ENCODE measurements at places on chromosomes 7 and 10. TPM values are rescaled to one million over a fixed set of nuclear protein-coding genes. Genes with fewer than 3 reads are reported as not detected.

GRCh38 chr7:37571806-37572205 is 111.8 kb upstream of the GPR141 start:
- no peaks in the 10 kb centered on the region for H3K36me3 ChIP-seq
- H3K27me3 ChIP-seq: no peaks in the 10 kb centered on the region
- no peaks in the 10 kb centered on the region for H3K4me1 ChIP-seq
- DNase-seq: no peak
- no peak overlapping the region for H3K4me3 ChIP-seq

Gene ADAMTS14
- total RNA-seq: 2.3 TPM

- H3K36me3 ChIP-seq: no peaks in the 10 kb centered on the region
- no peak for DNase-seq
- no peaks in the 10 kb centered on the region for H3K4me1 ChIP-seq
- H3K4me3 ChIP-seq: no peak overlapping the region
- H3K27ac ChIP-seq: no peak overlapping the region
- no peaks in the 10 kb centered on the region for H3K27me3 ChIP-seq
Observed at GRCh38 chr10:130078120-130078519, 32.5 kb downstream of the C10orf143 start.

DNA sequence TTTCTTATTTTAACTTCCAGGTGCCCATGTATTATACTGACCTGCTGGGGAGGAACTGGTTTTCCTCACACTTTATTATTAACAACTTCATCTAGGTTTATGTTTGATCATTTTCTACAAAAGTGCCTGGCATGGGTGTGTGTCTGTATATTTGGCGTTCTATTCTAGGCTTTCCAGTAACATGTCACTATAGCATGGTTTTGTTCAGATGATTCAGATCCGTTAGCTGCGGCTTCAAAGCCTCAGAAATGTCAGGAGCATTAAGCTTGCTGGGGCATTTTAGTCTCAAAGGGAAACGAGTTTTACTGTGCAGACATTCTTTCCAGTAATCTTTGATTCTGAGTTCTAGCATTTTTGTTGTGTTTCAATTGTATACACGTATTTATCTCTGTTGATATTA is 2.3 kb downstream of the INPP5A start:
- H3K4me1 ChIP-seq: peaks cover 25% of the 10 kb centered on the region
- DNase-seq: no peak
- H3K27me3 ChIP-seq: peaks cover 8% of the 10 kb centered on the region
- H3K36me3 ChIP-seq: no peaks in the 10 kb centered on the region
- no peak overlapping the region for H3K4me3 ChIP-seq

DNA sequence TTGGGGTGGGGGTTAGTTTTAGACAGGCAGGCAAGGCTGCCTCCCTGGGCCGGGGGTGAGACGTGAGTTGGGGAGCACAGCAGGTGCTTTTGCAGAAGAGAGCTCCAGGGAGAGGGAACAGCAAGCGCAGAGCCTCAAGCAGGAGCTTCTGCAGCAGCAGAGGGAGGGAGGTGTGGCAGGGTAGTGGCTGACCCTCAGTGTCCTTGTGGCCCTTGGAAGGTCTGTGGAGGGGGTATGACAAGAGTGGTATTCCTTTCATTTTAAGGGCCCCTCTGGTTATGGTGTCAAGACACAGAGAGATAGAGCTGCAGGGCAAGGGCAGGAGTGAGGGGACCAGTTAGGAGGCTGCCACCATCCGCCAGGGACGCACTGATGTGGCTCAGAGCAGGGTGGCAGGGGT is 138.9 kb downstream of the EBF3 start:
- H3K27ac ChIP-seq: no peak overlapping the region
- H3K4me3 ChIP-seq: no peak overlapping the region
- no peaks in the 10 kb centered on the region for H3K4me1 ChIP-seq

DNA sequence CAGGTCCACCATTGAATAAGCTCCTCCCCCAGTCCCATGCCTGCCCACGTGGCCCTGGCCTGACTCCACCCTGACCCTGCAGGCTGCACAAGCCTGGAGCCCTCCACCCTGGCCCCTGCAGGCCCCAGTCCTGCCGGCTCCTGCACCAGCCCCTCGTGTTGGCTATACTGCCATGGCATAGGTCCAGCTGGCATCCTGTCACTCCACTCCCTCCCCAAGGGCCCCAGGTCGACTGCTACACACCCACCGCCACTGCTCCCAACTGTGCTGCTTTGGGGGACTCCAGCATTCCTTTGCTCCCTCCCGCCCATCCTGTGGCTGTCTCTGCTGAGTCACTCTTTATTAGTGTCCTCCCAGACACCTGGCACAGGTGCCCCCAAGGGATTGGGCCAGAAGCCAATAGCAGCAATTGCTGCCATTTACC is 32.4 kb upstream of the HSPA12A start:
- no peak overlapping the region for H3K4me3 ChIP-seq
- H3K4me1 ChIP-seq: no peaks in the 10 kb centered on the region
- H3K27me3 ChIP-seq: no peaks in the 10 kb centered on the region

DNA sequence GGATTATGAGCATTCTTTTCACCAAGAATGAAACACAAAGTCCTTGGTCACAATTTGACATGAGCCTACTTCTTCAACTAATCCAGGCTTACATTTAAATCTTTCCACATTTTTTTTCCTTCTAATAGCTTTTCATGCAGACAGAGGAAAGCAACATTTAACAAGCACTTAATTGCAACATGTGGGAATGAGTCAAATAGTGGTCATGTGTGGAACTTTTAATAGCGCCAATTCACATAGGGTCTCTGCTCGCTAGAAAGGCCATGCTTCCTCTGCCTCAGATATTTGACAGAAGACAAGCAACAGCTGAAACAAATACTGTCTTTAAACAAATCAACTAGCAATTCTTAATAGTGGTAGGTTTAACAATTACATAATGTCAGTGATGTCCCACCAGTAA is 285.9 kb upstream of the ETV1 start:
- H3K27ac ChIP-seq: no peak overlapping the region
- no peaks in the 10 kb centered on the region for H3K4me1 ChIP-seq
- H3K27me3 ChIP-seq: no peaks in the 10 kb centered on the region
- no peaks in the 10 kb centered on the region for H3K36me3 ChIP-seq
- H3K4me3 ChIP-seq: no peak overlapping the region
- DNase-seq: no peak

- no peaks in the 10 kb centered on the region for H3K4me1 ChIP-seq
- H3K36me3 ChIP-seq: no peaks in the 10 kb centered on the region
- no peak overlapping the region for H3K4me3 ChIP-seq
- H3K27ac ChIP-seq: no peak overlapping the region
Observed at GRCh38 chr7:159231017-159231416, 86.3 kb upstream of the VIPR2 start.

DNA sequence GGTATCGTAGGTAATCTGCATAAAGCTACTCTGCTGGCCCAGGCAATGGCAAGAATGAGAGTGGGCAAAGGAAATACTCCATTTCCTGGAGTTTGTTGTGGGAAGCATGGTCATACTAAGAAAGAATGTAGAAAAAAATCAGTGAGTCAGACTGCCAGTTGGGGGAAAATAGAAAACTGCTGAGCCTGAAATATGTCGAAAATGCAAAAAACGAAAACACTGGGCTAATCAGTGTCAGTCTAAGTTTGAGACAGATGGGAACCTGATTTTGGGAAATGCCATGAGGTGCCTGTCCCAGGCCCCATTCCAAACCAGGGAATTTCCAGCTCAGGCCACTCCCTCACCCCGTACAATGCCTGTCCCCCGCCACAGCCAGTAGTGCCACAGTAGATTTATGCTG is 150.0 kb downstream of the ZNF33B start:
- no peaks in the 10 kb centered on the region for H3K27me3 ChIP-seq
- DNase-seq: no peak
- no peak overlapping the region for H3K4me3 ChIP-seq
- H3K27ac ChIP-seq: no peak overlapping the region
